ENCODE measurements at places on chromosomes 6 and 20. TPM values are rescaled to one million over a fixed set of nuclear protein-coding genes. Genes with fewer than 3 reads are reported as not detected.

Gene METTL24
- total RNA-seq: not detected

GRCh38 chr6:124056407-124057334 lies 253.0 kb downstream of the NKAIN2 start:
- H3K27me3 ChIP-seq: peaks cover 3% of the 10 kb centered on the region
- H3K27ac ChIP-seq: no peak overlapping the region
- no peak overlapping the region for H3K4me3 ChIP-seq
- H3K4me1 ChIP-seq: no peaks in the 10 kb centered on the region

GRCh38 chr6:131222773-131223172 lies 87.5 kb downstream of the AKAP7 start:
- no peaks in the 10 kb centered on the region for H3K4me1 ChIP-seq
- H3K4me3 ChIP-seq: no peak overlapping the region
- no peaks in the 10 kb centered on the region for H3K36me3 ChIP-seq
- DNase-seq: no peak

GRCh38 chr6:131823276-131823902 lies 15.6 kb downstream of the ENPP1 start:
- no peak overlapping the region for H3K27ac ChIP-seq
- H3K27me3 ChIP-seq: no peaks in the 10 kb centered on the region
- H3K36me3 ChIP-seq: no peaks in the 10 kb centered on the region
- H3K4me3 ChIP-seq: no peak overlapping the region
- H3K4me1 ChIP-seq: peaks cover 3% of the 10 kb centered on the region

- no peak overlapping the region for H3K27ac ChIP-seq
- no peaks in the 10 kb centered on the region for H3K27me3 ChIP-seq
- H3K4me1 ChIP-seq: no peaks in the 10 kb centered on the region
- H3K4me3 ChIP-seq: no peak overlapping the region
Observed at GRCh38 chr6:46407246-46407645, 84.0 kb downstream of the RCAN2 start.

- H3K27ac ChIP-seq: no peak overlapping the region
- peaks cover 60% of the 10 kb centered on the region for H3K4me1 ChIP-seq
- H3K36me3 ChIP-seq: no peaks in the 10 kb centered on the region
- H3K27me3 ChIP-seq: no peaks in the 10 kb centered on the region
Observed at GRCh38 chr20:48294196-48294595, 508.9 kb upstream of the SULF2 start.

Gene HMGCLL1
- total RNA-seq: not detected

- no peaks in the 10 kb centered on the region for H3K27me3 ChIP-seq
- peaks cover 90% of the 10 kb centered on the region for H3K36me3 ChIP-seq
- H3K27ac ChIP-seq: no peak overlapping the region
- no peaks in the 10 kb centered on the region for H3K4me1 ChIP-seq
Observed at GRCh38 chr6:3081960-3082359, 13.7 kb downstream of the RIPK1 start.

GRCh38 chr6:25954756-25955155 lies 7.8 kb upstream of the TRIM38 start:
- H3K4me3 ChIP-seq: no peak overlapping the region
- H3K27me3 ChIP-seq: no peaks in the 10 kb centered on the region
- no peak for DNase-seq
- H3K36me3 ChIP-seq: no peaks in the 10 kb centered on the region

Gene GABRR1
- total RNA-seq: not detected

- no peak overlapping the region for H3K27ac ChIP-seq
- peaks cover 12% of the 10 kb centered on the region for H3K27me3 ChIP-seq
- no peaks in the 10 kb centered on the region for H3K4me1 ChIP-seq
Observed at GRCh38 chr20:53187392-53188068, 215.4 kb downstream of the TSHZ2 start.

DNA sequence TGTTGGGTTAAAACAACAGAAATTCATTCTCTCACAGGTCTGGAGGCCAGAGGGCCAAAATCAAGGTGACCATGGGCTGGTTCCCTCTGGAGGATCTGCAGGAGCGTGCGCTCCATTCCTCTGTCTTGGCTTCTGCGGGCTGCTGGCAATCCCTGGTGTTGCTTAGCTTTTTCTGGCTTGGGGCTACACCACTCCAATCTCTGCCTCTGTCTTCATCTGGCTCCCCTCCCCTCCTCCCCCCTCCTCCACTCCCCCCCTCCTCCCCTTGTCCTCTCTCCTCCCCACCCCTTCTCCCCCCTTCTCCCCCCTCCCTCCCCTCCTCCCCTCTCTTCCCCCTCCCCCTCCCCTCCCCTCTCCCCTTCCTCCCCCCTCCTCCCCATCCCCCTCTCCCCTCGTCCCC lies 321.3 kb upstream of the ARID1B start:
- H3K27me3 ChIP-seq: no peaks in the 10 kb centered on the region
- H3K36me3 ChIP-seq: no peaks in the 10 kb centered on the region
- no peak overlapping the region for H3K4me3 ChIP-seq
- H3K4me1 ChIP-seq: no peaks in the 10 kb centered on the region

DNA sequence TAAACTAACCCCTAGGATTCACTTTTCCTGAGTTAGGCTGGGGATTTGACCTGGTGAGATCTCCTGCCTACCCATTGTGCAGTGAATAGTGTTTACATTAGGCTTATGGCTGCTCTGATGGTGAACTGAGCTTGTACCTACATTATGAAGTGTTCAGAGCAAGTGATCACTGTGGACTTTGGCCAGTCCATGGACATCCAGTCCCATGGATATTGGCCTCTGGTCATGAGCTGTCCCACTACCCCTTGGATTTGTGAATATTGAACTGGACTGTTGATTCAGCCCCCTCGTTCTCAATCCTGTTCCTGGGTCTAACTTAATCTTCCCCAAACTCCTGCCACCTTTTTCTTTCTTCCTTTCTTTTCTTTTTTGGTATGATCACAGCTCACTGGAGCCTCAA lies 13.8 kb downstream of the ASIP start:
- no peak overlapping the region for H3K4me3 ChIP-seq
- no peak for DNase-seq
- H3K4me1 ChIP-seq: no peaks in the 10 kb centered on the region
- H3K27ac ChIP-seq: no peak overlapping the region
- H3K36me3 ChIP-seq: no peaks in the 10 kb centered on the region

Gene FAM217A
- not detected for total RNA-seq

DNA sequence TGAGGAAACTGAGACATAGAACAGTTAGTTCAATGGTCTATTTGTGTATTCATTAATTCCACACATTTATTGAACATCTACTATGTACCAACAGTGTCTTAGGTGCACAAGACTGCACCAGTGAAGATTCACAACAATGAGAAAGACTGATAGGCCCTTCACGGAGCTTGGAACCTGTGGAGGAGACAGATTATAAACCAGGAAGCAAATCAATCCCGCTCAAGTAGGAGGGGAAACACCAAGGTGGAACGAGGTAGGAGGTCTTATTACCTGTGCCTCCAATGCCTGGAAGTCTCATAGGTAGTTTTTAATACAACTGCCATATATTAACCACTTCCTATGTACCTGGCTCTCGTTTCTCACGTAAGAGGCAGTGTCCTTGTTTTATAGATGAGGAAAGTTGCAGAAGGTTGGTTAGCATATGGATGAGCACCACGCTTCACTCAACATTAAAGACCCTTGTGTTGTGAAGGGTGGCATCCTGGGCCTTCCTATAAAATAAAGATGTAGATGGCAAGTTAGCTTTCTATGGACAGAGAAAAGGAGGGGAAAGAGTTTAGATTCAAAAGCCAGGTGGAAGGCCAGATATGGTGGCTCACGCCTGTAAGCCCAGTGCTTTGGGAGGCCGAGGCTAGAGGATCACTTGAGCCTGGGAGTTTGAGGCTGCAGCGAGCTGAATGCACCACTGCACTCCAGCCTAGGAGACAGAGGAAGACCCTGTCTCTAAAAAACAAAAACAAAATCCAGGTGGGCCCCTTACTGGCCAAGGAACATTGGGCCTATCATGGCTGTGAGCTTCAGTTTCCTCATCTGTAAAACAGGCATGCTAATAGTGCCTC lies 45.1 kb downstream of the SLC13A3 start:
- H3K4me3 ChIP-seq: no peak overlapping the region
- no peak for DNase-seq
- no peaks in the 10 kb centered on the region for H3K4me1 ChIP-seq
- H3K36me3 ChIP-seq: no peaks in the 10 kb centered on the region
- H3K27ac ChIP-seq: no peak overlapping the region
- H3K27me3 ChIP-seq: no peaks in the 10 kb centered on the region

Gene RUNX2
- 10.3 TPM for total RNA-seq

Gene LST1
- total RNA-seq: not detected

Gene TCF15
- total RNA-seq: not detected

GRCh38 chr20:62968378-62969178 lies 16.1 kb downstream of the SLC17A9 start:
- H3K4me3 ChIP-seq: no peak overlapping the region
- no peak overlapping the region for H3K27ac ChIP-seq
- peaks cover 6% of the 10 kb centered on the region for H3K4me1 ChIP-seq
- DNase-seq: no peak
- peaks cover 71% of the 10 kb centered on the region for H3K27me3 ChIP-seq
- H3K36me3 ChIP-seq: no peaks in the 10 kb centered on the region

Gene ABHD16B
- not detected for total RNA-seq

Gene FAM8A1
- total RNA-seq: 11.0 TPM

Data from SJSA1 (cell line).